Stimulated activated CD4-positive, alpha-beta T cell treated with anti-CD3 and anti-CD28 coated beads, Interleukin-12 subunit alpha, Interleukin-12 subunit beta, amount 100 ng/mL, for 24 hours (primary cell): ENCODE measurements at places on chromosomes 16 and 17.

DNA sequence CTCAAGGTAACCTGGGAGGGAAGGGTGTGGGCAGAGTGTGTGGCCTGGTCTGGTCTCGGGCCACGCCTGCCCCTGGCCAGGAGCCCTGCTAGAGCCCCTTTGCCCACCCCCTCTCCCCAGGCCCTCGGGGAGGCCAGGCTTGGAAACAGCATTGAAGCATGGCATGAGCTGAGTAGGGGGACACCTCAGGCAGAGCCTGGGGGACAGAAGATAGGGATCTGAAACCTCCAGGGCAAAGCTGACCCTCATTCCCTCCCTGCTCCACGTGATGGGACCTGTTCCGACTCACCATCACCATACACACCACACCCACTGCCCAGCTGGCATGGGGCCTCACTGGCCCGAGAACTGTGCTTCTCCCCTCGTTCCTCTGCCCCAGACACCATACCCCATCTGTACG lies 2.5 kb downstream of the RFNG start:
- DNase-seq = no peak

- DNase-seq = no peak
Observed at GRCh38 chr16:50023641-50024040, 1.4 kb upstream of the CNEP1R1 start.

DNA sequence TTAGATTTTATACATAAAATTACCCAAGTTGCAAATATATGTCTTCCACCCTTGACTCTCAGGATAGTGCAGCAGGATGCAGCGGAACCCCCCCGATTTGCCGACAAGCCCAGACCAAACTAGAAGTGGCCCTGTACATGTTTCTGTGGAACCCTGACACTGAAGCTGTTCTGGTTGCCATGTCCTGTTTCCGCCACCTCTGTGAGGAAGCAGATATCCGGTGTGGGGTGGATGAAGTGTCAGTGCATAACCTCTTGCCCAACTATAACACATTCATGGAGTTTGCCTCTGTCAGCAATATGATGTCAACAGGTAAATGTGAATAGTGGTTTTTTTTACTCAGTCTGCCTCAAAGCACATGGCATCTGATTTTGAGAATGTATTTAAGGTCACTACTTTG lies 70.7 kb downstream of the OMG start:
- no peak for DNase-seq

GRCh38 chr16:3488801-3489200 lies 6.5 kb downstream of the C16orf90 start:
- DNase-seq = no peak

GRCh38 chr17:38766341-38766740 lies 13.8 kb downstream of the PSMB3 start:
- DNase-seq = no peak

DNA sequence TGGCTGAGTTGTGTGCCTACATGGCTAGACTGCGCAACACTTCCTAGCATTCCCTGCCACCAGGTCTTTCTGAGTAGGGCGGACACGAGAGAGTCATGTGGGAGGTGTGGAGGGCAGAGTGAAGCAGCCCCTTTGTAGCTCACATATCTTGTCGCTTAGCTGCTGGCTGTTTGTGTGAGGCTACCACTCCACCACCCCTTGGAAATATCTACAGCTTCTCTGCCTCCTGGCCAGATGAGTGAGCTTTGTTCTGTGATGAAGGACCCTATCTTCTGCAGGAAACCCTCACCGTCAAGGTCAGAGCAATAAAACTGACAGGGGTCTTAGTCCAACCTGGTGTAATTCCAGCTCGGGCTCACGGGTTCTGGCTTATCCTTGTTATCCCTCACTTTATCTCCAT lies 232.1 kb upstream of the ASIC2 start:
- no peak for DNase-seq

- no peak for DNase-seq
Observed at GRCh38 chr16:13756411-13757140, 163.4 kb upstream of the ERCC4 start.

GRCh38 chr16:10126686-10127085 lies 55.5 kb downstream of the GRIN2A start:
- no peak for DNase-seq

DNA sequence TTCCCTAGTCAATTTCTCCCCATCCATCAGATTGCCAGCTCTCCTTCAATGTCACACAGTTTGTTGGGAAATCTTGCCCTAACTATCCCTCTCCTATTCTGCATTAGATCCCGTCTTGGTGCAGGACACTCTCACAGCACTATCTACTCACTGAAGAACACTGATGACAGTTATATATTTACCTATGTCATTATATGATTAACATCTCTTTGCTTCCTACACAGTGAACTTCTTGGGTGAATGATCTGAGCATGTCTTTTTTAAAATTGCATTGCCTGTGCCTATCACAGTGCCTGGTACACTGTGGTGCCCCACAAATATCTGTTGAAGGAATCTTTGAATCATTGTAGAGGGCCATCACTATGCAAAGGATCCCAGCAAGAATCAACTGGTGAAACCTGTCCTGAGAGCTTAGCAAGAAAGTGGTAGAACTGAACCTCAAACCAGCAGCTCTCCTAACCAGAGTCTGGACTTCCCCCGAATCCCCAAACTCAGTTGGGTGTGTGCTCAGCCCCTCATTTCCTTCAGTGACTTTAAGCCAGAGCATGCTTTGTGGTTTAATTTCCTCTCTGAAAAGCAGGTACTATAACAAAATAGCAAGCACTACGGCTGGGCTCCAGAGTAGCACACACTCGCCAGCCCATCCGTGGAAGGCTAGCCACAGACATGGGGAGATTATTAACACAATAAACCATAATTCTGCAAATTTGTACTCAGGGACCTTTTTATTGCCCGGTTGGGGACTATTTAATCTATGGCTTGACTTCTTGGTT lies 680.7 kb upstream of the SALL1 start:
- no peak for DNase-seq

- no peak for DNase-seq
Observed at GRCh38 chr17:48727415-48728175, 955 bp downstream of the HOXB13 start.

DNA sequence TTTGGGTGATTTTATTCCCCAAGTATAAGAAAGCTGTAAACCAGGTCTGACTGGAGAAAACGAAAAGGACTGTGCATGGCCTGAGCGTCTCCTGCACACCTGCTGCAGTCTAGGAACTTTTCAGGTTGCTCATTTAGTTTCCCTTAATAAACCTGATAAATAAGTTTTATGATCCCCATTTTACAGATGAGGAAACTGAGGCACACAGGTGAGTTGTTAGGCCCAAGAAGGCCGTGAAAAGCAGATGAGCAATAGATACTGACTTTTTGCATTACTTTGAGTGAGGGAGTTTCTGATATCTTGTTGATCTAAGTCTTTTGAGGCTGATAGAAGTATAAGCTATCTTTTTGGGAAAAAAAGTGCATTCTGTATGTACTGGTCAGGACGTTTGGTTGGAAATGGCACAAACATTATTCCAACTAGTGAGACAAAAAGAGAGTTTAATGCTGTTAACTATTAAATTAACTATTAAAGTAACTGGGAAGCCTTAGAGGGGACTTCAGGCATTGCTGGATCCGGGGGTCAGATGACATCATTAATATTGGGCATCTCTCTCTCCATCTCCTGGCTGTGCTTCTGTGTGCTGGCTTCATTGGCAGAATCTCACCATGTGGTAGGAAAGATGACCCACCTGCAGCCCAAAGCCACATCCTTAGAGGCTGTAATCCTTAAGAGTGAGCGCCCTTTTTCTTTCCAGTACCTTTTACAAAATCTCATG lies 163.4 kb downstream of the CMIP start:
- DNase-seq = no peak

DNA sequence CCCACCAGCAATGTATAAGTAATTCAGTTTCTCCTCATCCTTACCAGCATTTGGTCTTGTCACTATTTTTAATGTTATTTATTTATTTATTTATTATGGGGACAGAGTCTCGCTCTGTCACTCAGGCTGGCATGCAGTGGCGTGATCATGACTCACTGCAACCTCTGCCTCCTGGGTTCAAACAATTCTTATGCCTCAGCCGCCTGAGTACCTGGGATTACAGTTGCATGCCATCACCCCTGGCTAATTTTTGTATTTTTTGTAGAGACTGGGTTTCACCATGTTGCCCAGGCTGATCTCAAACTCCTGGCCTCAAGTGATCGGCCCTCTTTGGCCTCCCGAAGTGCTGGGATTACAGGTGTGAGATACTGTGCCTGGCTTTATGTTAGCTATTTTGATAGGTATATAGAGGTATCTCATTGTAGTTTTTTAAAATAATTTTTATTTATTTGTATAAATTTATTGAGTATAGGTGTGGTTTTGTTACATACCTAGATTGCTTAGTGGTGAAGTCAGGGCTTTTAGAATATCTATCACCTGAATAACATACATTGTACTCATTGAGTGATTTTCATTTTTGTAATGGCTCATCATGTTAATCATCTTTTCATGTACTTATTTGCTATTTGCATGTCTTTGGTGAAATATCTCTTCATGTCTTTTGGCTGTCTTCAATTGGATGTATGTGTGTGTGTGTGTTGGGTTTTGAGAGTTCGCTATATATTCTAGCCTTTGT lies 53.3 kb downstream of the TANC2 start:
- DNase-seq = no peak

DNA sequence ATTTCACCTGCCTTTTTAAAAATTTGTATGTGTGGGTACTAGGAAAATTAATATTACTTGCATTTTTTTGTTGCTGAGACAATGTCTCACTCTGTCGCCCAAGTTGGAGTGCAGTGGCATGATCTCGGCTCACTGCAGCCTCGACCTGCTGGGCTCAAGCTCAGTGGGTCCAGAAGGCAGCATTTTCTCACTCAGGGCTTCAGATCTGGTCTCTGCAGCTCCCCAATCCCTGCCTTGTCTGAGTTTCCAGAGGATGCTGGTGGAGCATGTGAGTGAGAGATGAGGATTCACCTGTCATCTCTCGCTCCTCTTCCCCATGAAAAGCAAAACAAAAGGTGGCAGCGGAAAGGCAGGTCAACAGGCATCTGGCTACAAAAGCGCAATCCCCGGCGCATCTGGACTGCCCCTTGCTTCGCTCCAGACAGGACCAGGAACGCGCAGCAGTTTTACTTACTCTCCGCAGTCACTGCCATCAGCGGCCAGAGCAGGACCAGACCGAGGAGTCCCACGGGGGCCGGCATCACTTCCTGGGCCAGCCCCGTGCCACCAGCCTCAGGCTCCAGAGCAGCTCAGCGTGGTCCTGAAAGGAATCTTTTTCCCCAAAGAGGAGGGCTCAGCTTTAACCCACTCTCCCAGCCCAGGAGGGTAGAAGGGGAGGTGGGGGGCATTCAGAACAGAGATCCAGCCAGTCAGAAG lies 59.9 kb downstream of the LITAF start:
- no peak for DNase-seq

GRCh38 chr16:50021544-50021943 lies 3.5 kb upstream of the CNEP1R1 start:
- DNase-seq = no peak

- no peak for DNase-seq
Observed at GRCh38 chr17:48981927-48982539, 13.6 kb upstream of the GIP start.

DNA sequence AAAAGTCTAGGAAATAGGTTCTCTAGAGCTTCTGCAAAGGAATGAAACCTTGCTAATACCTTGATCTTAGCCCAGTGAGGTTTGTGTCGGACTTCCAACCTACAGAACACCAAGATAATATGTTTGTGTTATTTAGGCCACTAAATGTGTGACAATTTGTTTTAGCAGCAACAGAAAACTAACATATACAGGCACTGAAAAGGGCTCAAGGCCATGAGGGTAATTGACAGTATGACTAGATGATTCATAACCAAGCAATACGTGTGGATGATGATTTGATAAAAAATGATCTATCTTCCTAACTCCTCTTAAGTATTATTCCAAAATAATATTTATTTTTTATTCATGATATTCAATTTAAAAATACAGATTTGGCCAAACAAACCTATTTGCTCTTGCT lies 27.7 kb upstream of the MED13 start:
- DNase-seq = no peak

GRCh38 chr17:41583137-41584127 lies 3.3 kb downstream of the KRT14 start:
- no peak for DNase-seq

- DNase-seq = no peak
Observed at GRCh38 chr17:78409191-78409928, 30.9 kb downstream of the PGS1 start.

DNA sequence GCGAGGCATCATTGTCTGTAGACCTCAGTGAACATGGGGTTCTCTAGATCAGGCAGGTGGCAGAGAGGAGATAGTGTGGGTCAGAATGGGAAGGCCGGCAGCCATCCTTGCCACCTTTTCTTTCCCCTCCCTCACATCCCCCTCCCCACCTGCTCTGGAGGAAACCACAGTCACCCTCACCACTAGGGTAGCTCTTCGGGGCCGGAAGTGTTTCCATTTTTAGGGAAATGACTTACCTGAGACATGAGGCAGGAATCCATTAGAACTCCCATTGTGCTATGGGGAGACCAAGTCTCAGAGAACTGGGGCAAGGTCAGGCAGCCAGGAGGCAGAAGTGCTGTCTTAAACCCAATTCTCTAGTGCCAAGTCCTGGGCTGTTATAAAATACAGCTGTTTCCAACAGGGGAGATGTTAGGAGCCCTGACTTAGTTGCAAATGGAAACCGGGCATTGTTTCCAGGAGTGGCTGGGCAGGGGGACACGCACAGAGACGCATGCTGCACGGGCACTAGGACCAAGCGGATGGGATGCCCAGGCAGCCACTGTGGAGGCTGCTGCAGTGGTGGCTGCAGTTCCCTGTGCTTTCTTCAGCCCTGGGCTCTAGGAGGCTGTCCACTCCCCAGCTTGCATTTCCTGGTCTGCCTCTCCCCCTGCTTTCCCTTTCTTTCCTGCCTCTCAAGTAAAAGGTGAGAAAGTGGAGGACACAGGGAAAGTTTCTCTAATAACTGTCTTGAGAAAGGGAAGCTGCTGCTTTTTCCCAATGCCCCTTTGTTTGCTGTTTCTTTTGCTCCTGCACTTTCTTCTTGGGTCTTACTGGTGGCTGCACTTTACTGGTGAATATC lies 2.8 kb downstream of the HAS3 start:
- no peak for DNase-seq

DNA sequence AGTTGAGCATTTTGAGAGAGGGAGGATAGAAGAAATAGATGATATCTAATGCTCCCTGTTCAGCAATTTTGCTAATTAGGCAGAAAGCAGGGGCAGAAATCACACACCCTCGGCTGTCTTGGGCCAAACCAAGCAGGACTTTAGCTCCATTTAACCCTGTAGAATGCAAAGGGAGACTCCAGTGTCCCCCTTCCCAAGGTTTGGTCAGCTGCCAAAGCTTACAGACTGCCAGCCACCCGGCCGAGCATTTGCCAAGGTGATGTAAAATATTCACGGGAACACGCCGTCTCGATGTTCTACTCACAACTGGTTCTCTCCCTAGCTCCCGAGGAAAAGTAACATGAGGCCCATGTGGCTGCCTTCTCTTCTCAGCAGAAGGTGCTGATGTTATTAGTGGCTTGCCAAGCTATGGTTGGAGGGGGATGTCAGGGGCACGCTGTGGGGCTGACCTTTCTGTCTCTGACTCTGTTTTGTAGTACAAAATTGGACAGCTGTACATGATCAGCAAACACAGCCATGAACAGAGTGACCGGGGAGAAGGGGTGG lies 155.3 kb downstream of the PITPNC1 start:
- DNase-seq = no peak
